Fibroblast of skin of right quadriceps (primary cell): ENCODE measurements at places on chromosomes 3 and 15.
A peak's percentile ranks its signal among the peaks of the same experiment; 100 is the strongest.

GRCh38 chr3:147619921-147620560, 210.9 kb downstream of the ZIC1 start:
- peak; percentile 50 for DNase-seq

DNA sequence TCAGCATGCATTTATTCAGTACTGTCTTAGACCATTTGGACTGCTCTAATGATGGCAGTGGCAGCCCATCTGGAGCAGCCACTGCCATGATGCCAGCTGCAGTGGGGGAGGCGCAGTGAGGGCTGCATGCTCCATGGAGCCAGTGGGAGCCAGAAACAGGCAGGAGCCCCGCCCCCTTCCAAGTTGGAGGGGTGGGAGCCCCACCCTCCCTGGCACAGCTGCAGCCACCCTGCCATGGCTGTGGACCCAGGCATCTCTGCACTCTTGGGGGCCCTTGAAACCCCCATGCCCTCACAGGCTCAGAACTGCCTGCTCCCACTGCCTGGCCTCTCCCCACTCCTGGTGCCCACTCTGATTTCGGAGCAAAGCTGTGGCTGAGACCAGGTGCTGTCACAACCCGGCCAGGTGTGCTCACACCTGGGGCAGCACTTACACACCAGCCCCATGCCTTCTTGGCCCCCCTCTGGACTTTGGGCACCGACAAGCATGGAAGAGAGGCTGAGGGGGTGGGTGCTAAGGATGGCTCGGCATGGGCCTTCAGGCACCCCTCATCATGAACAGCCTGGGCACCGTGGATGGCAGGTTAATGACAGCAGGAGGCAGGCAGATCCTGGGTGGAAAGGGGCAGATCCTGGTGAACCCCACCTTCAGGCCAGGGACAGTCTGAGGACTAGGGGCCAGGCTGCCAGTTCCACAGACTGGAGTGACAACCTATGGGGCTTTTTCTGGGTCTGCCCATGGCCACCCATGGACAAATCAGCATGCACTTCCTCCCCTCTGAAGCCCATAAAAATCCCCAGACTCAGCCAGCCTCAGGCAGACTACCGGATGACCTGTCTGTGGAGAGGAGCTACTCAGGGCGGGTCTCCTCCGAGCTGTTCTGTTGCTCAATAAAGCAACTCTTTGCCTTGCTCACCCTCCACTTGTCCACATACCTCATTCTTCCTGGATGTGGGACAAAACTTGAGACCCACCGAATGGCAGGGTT, 18.3 kb downstream of the TBC1D21 start:
- DNase-seq = no peak

- no peak for DNase-seq
Measured at GRCh38 chr3:174101244-174101643, 703.7 kb downstream of the NLGN1 start.

DNA sequence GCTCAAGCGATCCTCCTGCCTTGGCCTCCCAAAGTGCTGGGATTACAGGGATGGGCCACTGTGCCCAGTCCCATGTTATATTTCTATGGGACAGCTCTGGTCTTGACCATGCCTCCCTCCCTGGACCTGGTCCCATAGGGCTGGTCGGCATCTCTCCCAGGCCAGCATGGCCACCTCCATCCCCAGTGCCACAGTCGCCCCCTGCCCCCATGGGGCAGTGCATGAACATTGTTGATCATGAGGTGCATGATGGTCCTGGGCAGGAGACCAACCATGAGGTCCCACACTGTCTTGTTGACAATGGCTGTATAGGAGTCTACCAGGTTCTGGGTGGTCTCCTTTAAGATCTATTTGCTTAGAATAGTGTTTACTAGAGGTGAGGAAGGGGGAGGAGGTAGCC, 6.5 kb downstream of the RPS17 start:
- DNase-seq = no peak

GRCh38 chr3:159257954-159258353, 456.1 kb downstream of the MFSD1 start:
- no peak for DNase-seq
